ENCODE measurements at places on chromosomes 2 and 18.

DNA sequence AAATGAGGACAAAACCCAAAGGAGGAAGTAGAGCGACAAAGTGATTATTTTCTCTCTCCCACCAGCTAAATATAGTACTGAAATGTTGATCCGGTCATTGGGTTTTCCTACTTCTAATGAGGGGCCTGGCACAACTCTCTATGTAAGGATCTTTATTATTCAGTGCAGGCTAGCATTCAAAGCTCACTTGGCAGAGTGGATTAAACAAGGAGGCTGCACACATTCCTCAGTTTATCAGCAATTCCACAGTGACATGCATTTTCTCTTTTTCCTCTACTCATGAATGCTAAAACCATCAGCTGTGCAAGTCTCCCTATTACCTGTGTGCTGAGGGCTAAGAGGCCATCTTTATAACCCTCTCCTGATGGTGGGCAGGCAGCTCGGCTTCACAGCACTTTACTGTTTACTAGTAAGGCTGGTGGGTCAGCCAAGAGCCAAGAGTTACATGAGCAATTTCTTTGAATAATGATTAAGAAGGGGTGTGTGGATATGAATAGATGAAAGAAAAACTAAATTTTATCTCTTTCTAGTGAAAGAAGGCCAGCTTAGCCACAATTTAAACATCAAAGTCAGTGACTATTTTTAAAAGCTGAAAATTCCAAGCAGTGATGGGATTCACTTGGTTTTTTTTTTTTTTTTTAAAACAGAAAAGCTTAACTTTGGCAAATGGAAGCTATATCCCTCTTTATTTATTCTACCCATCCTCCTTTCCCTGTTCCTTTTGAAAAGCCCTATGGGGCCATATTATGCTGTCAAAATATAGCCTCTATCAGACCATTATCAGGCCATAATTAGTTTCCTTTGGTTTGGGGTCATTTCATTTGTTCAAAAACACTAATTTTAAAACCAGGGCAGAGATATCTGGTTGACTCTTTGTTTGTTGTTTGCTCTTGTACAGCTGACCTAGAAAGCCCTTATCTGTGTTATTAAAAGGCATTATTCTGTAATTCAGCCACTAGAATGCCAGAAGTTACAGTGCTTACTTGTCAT, 111.0 kb downstream of the RBM43 start:
- no peaks in the 10 kb centered on the region for H3K36me3 ChIP-seq
- no peaks in the 10 kb centered on the region for H3K4me1 ChIP-seq
- H3K27me3 ChIP-seq: peaks cover 9% of the 10 kb centered on the region
- no peak overlapping the region for H3K4me3 ChIP-seq
- H3K27ac ChIP-seq: no peak overlapping the region

DNA sequence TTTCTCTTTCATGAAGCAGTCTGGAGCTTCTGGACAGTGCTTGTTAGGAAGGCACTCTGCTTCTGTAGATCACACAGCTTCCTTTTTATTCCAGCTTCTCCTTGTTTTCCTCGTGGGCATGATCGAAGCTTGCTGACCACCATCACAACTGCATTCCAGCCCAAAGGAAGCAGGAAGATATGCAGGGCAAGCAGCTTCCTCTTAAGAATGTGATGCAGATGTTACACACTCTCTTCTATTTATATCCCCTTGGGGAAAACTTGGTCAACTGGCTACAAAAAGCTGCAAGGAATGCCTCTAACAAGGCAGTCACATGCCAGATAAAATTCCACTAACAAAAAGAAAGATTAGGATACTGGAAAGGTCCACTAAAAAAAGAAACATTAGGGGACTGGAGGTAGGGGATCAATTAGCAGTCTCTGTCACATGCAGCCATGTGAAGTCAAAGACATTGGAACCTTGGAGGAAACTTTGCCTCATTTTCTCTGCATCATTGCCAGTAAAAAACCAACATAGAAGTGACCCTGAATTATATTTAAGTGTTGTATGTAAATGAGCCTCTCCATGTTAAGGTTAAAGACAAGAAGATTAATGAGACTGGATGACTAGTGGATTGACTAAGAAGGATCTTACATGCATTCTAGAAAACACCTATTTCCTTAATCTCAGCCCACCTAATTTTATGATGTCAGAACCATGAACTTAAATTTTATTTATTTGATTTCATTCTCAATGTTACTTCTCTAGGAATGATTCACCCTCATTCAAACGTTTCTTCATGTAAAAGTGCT, 98.3 kb downstream of the NAB1 start:
- no peaks in the 10 kb centered on the region for H3K27me3 ChIP-seq
- no peak overlapping the region for H3K27ac ChIP-seq
- DNase-seq: no peak
- H3K36me3 ChIP-seq: peaks cover 2% of the 10 kb centered on the region
- H3K4me1 ChIP-seq: peaks cover 2% of the 10 kb centered on the region
- H3K4me3 ChIP-seq: no peak overlapping the region

DNA sequence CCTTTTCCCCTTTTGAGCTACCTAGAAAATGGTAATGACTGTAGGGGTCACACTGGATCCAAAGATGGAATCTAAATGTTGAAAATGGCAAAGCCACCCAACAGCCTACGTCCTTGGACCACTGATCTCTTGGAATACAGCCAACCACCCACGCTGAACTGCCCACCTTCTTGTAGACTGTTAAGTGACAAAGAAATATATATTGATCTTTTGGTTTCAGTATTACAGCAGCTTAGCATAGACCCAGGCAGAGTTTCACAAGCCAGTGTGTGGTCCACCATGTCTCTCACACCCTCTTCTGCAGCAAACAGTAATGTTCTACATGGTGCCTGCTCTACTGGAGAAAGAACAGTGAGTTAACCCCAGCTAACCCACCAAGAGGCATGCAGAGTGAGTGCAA, 20.2 kb downstream of the CACNB4 start:
- no peaks in the 10 kb centered on the region for H3K27me3 ChIP-seq
- H3K4me1 ChIP-seq: no peaks in the 10 kb centered on the region
- no peak overlapping the region for H3K27ac ChIP-seq
- no peaks in the 10 kb centered on the region for H3K36me3 ChIP-seq

DNA sequence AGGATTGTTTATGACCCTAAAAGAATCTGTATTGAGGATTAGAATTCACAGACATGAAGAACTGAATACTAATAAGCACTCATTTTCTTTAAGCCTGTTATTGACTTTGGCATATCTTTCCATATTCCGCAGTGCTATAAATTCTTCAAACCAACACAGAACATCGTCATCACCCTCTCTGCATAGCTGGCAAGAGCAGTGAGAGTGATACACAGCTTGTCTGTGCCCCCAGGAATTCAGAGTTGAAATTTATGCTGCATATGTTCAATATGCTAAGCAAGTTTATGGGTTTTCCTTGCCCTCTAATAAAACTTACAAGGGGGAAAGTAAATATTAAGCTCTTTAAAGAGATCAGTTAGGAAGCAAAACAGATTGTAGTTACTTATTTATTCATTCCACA, 32.7 kb downstream of the CTLA4 start:
- H3K36me3 ChIP-seq: peaks cover 30% of the 10 kb centered on the region
- H3K4me3 ChIP-seq: no peak overlapping the region
- no peaks in the 10 kb centered on the region for H3K27me3 ChIP-seq
- no peak for DNase-seq
- H3K27ac ChIP-seq: no peak overlapping the region
- H3K4me1 ChIP-seq: peaks cover 42% of the 10 kb centered on the region

DNA sequence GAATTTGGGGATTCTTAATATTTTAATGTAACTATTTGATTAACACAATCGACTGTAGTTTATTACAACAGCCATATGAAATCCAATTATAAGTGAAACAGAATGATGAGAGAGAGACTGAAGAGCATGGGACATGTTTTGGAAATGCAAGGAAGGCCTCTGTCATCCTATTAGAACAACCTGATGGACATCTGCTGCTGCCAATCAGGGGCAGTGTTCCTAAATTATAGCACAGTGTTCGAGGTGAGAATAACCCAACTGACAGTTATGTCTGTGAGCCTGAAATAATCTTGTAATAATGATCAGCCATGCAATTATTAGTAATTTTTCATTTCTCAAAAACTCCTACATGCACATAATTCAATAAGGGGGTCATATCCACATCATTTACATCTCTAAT, 73.6 kb downstream of the CCDC141 start:
- DNase-seq: no peak
- H3K4me3 ChIP-seq: no peak overlapping the region
- no peaks in the 10 kb centered on the region for H3K27me3 ChIP-seq
- H3K36me3 ChIP-seq: peaks cover 1% of the 10 kb centered on the region

Measured in T-helper 2 cell treated with Interferon-gamma antibody and Interleukin-4, amounts not matched to agents 5 μg/mL and 100 μg/mL, for 36 hours (primary cell).